Stimulated activated CD4-positive, alpha-beta T cell treated with anti-CD3 and anti-CD28 coated beads, TNF-alpha, amount 100 ng/mL, for 24 hours (primary cell): ENCODE measurements at places on chromosomes 5 and 9.

DNA sequence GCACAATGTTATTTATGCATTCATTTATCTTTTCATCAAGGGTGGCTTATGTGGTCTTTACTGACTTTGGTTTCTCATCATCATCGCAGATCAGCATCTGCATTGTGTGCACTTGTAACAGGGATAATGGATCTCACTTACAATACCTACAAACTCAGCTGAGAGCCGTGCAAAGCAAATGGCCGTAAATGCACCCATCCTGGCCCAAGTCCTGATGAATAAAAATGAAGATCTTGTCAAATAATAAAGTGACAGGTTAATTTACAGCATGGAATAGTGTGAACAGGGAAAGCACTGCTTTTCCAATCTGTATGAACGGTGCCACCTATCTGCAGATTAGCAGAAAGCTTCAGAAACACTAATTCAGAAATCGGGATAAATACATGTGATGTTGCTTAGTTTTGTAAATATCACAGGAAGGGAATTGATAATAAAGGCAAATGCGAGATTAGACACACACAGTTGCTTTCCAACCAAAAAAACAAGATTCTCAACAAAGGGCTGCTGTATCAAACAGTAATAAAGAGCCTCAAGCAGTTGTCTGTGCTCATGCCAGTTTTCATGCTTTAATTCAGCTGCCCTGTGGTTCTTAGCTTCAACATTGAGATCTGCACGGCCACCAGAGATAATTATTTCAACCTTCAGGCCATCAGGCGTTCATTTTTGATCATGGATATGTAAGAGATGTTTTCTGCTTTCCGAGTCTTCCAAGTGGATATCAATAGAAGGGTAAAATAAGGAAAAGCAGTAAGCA lies 153.4 kb upstream of the POU5F2 start:
- no peak for DNase-seq

DNA sequence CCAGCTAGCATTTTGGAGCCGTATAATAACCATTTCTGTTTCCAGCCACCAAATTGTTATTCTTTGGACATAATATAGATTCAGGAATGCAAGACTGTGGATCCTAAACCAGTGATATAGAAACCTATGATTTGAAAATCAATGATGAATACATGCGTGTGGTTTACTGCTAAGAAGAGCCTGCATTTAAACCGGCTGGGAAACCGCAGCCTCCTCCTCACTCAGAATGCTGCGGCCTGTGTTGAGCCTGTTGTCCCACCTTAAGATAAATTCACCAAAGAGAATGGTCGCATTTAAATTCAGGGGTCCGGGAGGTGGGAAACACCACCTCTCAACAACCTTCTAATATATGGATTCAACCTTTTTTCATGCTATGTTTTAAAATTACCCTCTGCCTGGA lies 148.0 kb downstream of the MEF2C start:
- no peak for DNase-seq

- no peak for DNase-seq
Observed at GRCh38 chr9:134413112-134413715, 87.0 kb downstream of the RXRA start.

GRCh38 chr5:77842243-77842642 lies 66.1 kb upstream of the TBCA start:
- no peak for DNase-seq

GRCh38 chr9:77016121-77016525 lies 3.3 kb upstream of the FOXB2 start:
- DNase-seq = no peak

DNA sequence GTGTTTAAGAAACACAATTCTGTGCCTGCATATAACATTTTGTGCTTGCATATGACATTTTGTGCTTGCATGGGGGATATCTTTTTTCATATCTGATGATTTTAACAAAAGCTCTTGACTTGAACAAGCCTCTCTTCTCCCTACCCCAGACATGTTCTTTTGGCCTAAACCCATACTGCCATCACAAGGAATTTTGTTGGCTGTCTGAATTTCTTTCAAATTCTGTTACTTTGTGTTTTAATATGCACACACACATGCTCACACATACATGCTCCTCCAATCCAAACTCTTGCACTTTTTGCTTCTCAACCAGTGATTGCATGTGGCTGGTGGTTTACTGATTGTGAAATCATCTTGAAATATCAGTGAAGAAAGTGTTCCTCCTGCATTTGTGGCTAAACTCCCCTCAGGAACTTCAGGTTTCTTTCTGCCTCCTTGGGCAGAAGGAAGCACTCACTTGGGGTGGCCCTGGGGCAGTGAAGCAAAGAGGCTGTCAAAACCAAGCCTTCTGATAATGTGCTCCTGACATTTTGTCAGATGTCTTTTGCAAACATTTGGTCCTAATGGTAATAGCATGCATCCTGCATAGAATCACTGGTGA lies 377.2 kb upstream of the KLF4 start:
- no peak for DNase-seq

DNA sequence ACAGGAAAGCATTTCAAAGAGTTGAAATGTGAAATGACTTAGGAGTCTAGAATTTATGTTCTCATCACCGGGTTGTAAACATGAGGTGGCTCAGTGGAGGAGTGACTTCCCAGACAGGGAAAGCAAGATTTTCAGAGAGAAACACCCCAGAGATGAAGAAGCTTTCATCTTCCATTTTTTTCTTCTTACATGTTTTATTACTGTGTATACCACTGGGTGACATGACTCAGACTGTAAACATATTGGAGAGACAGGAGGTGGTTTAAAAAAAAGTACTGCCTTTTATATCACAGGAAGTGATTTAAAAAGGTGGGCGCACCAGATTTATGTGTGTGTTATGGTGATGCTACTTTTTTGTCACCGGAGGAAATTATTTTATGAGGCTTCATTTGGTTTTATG lies 209.1 kb upstream of the TUT7 start:
- DNase-seq = no peak

DNA sequence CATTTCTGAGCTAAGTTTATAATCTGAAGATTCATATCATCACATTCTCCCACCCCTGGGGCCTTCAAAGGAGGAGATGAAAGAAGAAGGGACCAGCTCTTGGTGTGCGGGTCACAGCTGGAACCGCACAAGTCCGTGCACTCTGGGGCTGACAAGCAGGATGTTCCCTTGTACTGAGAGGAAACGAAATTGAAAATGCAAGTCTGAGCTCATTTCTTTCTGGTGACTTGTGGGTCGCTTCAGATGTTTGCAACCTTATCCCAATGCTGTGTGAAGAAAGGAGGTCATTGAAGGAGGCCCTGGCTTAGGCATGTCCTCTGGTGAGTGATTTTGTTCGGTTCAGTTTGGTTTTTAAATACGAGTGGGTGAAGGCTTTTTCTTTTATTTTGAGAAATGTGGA lies 59.6 kb downstream of the C9orf152 start:
- DNase-seq = peak; percentile 63

DNA sequence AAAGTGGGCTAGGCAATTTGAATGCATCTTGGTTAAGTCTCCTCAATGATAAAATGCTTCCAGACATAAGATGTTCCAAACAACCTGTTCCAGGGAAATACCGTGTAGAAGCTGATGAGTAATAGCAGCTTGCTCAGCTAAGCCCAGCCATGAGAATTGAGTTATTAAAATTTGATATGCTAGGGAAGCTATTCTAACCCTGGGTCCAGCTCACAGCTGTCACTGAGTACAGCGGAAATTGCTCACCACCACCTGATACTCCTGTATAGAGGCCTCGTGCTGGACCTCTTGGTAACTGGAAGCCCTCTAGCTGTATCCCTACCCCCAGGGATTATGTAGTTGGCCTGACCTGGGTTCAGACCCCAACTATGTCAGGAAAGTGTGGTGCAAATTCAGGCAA lies 521.3 kb upstream of the TRPC7 start:
- DNase-seq = no peak
